ENCODE measurements at places on chromosomes 12 and 14. TPM values are rescaled to one million over a fixed set of nuclear protein-coding genes. Genes with fewer than 3 reads are reported as not detected.
A peak's percentile ranks its signal among the peaks of the same experiment; 100 is the strongest.

DNA sequence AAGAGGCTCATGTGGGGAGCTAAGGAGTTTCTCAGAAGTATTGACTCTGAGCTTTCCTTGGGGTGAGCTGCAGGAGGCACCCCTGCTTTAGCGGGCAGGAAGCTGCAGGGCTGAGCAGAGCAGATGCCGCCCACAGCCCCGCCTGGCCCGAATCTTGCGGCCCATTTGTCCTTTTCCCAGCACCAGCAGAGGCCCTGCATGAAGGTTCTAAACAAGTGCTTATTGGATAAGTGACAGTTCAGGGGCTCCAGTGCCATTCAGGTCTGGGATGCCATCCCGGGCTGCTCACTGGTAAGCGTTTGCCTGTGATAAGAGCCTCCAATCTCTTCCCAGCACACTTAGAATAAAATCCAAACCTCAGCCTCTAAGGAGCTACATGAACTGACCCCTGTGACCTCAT lies 11.4 kb downstream of the RILPL1 start:
- DNase-seq = no peak

DNA sequence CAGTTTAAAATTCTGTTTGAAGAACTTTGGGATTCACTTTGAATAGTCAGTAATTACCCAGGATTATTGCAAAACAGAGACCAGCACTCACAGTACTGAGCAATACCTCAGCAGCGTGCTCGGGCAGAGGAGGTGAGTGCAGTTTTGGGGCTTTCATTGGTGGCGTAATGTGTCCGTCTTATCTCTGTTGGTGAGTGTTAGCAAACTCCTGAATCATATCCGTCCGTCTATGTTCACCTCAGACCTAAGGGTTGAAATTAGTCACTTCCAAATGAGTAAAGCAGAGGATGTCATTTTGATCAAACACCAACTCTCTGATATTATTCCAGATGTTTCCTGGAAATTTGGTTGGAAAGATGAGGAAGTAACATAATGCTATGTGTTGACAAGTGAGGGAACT lies 82.8 kb downstream of the BORCS5 start:
- no peak for DNase-seq

GRCh38 chr14:41623736-41624135 lies 17.1 kb downstream of the LRFN5 start:
- no peak for DNase-seq

DNA sequence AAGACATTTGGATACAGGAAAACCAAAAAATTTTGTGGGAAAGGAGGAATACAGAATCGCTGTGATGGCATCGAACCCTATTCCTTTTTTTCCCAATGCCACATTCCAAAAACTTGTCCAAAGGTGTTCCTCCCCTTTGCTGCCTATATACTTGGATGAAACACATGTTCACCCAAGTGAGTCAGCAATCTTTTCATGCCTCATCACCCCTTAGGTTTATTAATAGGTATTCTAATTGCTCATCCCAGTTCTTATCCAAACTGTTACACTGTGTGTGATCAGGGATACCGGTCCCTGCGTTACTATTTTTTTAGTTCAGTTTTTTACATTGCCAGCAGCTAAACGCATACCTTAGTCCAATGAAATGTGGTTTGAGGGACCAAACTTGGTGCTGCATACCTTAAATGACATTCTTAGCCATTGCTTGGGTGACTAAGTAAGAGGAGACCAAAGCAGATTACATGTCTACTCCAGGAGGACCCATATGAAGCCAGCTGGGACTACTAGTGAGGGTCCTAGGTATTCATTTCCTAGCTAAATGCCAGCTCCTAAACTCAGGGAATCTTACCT lies 20.6 kb upstream of the ST8SIA1 start:
- DNase-seq = no peak

DNA sequence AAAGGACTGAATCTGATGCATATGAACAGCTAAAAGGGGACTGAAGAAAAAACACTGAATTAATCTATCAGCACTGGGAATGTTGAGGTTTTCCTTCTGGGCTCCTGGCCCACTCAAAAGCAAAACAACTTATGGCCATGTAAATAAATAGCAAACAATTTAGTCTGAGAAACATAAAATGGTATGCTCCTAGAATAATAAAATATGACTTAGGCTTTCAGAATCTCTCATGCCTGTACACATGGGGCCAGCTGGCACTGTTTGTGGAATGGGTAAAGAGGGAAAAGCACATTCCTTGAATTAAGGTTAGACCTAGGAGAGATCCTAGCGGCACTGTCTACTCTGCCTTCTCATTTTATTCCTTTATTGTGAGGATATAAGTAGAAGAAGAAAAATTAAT lies 6.2 kb downstream of the KLHDC2 start:
- no peak for DNase-seq

DNA sequence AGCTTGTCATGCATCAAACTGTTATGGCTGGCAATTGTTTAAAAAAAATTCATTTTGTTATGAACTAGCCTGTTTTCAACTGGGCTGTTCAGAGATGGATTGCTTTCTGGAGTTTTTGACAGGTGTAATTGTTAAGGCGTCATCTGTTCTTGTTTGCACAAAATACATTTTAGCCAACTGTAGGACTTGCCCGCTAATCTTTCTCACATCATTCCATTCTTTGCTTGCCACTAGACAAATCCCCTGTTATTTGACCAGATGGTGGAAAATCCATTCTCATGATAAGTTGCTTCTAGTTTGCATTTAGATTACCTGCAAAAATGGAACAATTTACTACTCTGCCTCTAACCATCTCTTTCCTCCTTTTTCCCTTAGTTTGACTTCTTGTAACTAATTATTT lies 114.3 kb downstream of the NPAS3 start:
- no peak for DNase-seq

- DNase-seq = no peak
These were observed 423.5 kb upstream of the SOX5 start for GRCh38 chr12:24373004-24373403.

- DNase-seq = no peak
These were observed 543 bp upstream of the GLIPR1 start for GRCh38 chr12:75479963-75480461.

DNA sequence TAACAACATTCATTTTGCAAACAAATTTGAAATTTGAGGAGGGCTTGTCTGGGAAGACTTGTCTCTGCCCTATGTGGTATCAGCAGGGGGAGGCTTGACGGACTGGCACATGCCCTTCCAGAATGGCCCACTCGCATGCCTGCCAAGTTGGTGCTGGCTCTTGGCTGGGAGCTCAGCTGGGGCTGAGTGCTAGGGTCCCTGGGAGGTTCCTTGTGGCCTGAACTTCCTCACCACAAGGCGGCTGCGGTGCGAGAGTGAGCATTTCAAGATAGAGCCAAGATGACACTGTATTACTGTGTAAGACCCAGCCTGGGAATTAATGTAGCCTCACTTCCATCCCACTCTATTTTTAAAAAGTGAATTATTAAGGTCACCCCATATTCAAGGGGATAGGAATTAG lies 271.6 kb upstream of the PLEKHG7 start:
- DNase-seq = no peak

GRCh38 chr14:90655829-90656228 lies 160.4 kb downstream of the TTC7B start:
- no peak for DNase-seq

- no peak for DNase-seq
These were observed 716.7 kb upstream of the TMEM132C start for GRCh38 chr12:127550271-127550670.

DNA sequence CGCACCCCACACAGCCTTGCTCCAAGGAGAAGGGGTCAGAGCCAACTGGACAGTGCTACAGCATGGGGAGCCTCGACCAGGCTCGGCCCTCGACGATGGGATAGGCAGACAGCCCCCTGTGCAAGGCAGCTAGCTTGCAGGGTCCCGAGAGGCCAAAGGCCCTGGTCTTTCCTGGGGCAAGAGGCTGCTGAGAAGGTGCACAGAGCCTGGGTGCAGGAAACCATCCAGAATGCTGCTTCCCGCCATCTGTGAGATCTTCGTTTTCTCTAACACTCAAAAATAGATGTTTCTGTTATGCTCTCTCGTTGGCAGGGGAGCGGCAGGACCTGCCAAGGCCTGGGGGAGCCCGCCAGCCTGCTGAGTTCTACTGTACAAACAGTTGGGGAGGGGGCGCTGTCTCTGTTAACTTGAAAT lies 168.0 kb upstream of the RTL1 start:
- no peak for DNase-seq

- peak; percentile 42 for DNase-seq
These were observed 760 bp downstream of the ACTN1 start for GRCh38 chr14:68978172-68978911.

DNA sequence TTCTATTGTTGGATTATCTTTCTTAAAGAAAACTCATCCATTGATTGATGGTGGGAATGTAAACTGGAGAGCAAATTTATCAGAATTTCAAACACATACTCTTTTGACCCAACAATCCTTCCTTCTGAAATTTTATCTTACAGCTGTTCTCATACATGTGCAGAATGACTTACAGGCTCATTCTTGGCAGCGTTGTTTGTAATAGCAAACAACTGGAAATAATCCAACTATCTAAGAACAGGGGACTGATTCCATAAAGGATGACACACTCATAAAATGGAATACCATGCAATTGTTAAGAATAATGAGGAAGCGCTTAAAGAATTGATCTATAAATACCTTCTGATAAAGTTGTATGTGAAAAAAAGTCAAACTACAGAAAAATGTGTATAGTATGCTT lies 24.0 kb downstream of the RHOJ start:
- DNase-seq = no peak

DNA sequence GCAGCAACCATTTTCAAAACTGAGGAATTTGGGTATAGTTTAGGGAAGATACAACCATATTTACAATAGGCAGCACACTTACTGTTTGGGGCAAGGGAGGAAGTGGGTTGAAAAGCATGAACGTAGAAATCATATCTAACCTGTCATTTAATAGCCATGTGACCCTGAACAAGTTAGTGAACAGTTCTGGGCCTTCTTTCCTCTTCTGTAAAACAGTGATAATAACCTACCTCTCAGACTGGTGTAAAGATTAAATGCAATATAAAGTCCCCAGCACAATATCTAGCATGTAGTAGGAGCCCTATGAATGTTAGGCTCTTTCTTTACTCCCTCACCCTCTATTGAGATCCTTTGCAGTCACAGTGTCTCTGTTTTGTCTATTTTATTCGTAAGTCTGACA lies 33.5 kb downstream of the A2ML1 start:
- DNase-seq = no peak

DNA sequence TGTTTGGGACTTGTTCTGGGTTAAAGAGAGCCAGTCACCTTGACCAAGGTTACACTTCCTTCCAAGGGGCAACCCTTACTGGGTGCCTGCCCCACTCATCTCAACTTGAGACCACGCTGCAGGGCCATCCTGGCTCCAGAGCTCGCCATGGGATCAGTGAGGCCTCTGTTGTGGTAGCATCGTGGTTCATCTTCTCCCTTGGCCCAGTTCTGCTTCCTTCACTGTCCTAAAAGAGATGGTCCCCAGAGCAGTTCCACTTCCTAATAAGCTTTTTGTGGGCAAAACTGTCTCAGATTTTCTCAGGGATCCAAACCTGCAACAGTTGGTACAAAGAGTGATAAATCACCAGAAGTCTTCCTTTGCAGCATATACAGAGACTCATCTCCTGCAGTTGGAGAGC lies 165.9 kb upstream of the TMEM260 start:
- DNase-seq = no peak

- DNase-seq = no peak
These were observed 63.2 kb upstream of the RFX4 start for GRCh38 chr12:106519607-106520021.

DNA sequence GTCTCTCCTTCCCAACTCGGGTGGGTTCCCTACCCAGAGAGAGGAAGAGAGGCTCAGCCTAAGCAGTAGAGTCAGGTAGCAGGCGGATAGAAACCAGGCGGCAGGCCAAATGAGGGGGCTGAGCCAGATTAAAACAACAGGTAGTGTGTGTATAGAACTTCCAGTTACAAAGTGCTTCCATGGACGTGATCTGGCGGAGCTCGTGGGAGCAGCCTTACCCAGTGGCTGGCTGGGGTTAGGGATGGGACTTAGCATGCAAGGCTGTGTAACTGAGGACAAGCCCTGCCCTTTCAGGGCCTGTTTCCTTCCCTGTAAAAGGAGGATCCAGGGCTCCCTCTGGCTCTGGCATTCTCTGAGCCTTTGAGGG lies 8.3 kb downstream of the KRT80 start:
- DNase-seq = no peak

DNA sequence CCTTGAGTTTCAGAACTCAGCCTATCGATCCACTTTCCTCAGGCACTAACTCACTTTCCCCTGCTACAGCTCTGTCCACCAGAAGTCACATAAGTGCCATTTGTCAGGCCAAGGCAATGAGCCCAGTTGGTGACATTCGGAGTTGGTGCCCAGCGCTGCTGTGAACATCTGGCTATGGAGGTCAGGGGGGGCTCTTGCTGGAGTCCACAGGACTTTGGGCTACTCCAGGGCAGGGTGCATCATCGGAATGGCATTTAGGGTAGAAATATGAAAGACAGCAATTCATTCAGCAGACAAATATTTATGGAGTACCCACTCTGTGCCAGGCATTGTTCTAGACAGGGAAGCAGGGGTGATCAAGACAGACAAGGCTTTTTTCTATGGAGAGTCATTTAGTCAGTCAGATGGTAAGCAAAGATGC lies 1.5 kb upstream of the PPP1CC start:
- DNase-seq = no peak

DNA sequence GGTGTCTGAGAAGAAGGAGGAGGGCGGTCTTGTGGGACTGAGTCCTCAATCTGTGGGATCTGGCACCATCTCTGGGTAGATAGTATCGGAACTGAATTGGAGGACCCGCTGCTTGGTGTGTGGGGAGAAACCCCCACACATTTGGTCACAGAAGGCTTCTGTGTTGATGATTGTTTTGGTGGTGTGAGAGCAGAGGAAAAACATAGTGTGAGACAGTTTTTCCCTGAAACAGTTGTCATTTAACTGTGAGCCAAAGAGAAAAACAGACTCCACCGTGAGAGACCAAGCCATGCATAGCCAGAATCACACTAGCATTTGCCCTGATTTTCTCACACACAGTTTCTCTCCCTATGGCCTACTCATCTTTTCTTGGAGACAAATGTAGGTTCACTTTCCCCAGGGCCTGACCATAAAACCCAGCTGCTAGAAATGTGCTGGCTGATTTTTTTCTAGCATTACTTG lies 91.4 kb upstream of the FLRT2 start:
- no peak for DNase-seq

GRCh38 chr12:105580821-105581352 lies 250.4 kb downstream of the C12orf75 start:
- no peak for DNase-seq

DNA sequence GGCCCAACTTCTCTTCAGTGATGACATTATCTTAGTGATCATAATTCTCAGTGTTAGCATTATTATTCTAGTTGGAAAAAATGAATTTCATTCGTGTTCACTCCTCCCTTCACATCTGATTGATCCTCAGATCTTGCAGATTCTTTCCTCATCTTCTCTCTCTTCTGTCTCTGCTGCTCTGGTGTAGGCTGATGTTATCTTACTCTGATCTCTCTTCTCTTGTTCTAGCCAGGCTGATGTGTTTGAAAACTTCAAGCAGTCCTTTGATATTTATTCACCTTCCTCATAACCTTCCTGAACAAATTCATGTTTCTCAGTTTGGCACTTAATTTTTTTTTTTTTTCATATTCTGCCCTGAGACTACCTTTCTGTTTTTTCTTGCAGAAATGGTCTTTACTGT lies 5.6 kb upstream of the TBK1 start:
- DNase-seq = no peak

GYS2 gene
- total RNA-seq = not detected

GALNT6 gene
- 0.24 TPM for total RNA-seq

CCT2 gene
- 153 TPM for total RNA-seq

KIF5A gene
- 0.09 TPM for total RNA-seq

TRIM9 gene
- total RNA-seq = 1.2 TPM

SSPN gene
- 30.4 TPM for total RNA-seq

IFNG-AS1 gene
- total RNA-seq = not detected

TAS2R30 gene
- total RNA-seq = not detected
